ENCODE measurements at places on chromosomes 1 and 21. TPM values are rescaled to one million over a fixed set of nuclear protein-coding genes. Genes with fewer than 3 reads are reported as not detected.
A peak's percentile ranks its signal among the peaks of the same experiment; 100 is the strongest.

- no peak for DNase-seq
Observed at GRCh38 chr1:46612937-46613660, 3.5 kb downstream of the MOB3C start.

DNA sequence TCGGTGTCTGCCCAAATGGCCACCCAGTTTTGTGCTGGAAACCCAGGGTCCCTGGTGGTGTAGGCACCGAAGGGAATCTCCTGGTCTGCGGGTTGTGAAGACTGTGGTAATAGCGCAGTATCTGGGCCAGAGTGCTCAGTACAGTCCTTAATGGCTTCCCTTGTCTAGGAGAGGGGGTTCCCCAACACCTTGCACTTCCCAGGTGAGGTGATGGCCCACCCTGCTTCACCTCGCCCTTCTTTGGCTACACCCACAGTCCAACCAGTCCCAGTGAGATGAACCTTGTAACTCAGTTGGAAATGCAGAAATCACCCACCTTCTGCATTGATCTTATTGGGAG, 402.4 kb downstream of the SRGAP2C start:
- no peak for DNase-seq

GRCh38 chr1:109959974-109960744, 24.4 kb upstream of the AHCYL1 start:
- no peak for DNase-seq

- no peak for DNase-seq
Observed at GRCh38 chr1:173507205-173507846, 30.2 kb downstream of the PRDX6 start.

Gene KRTAP19-1
- not detected for total RNA-seq

DNA sequence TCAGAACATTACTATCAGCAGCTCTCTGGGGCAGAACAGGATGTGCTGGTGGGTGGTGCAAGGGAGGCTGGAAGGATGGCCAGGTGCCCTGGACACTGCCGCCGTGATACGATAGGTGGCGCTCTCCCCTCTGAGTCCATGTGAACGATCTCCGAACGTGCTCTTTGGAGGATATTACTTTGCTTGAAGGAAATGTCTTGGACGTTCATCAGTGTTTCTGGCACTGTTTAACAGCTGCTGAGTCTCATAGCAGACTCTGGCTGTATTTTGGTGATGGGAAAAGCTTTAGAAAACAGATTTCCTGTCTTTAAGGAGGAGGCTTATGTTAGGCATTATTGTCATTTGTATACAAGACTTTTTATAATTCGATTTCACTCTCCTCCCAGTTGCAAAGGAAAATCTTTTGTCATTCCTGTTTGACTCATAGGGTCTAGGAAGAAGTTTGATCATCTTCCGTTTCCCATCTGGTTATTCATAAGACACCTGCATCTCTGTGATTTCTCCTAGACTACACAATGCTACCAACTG, 386.2 kb upstream of the ADGRL2 start:
- DNase-seq = peak; percentile 84

DNA sequence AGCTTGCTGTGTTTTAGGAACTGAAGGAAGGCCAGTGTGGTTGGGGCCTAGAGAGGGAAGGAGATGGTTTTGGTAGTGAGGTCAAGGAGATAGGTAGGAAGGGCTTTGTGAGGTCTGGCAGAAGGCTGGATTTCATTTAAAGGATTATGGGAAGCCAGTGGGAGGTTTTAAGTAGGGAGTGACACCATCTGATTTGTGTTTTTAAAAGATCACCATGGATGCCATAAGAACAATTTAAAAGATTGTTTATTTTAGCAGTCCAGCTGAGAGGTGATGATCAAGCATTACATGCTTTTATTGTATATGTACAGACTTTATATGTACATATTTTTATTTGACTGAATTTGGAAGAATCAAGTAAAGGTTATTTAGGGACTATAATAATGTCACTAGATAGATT, 26.4 kb downstream of the RGL1 start:
- no peak for DNase-seq

DNA sequence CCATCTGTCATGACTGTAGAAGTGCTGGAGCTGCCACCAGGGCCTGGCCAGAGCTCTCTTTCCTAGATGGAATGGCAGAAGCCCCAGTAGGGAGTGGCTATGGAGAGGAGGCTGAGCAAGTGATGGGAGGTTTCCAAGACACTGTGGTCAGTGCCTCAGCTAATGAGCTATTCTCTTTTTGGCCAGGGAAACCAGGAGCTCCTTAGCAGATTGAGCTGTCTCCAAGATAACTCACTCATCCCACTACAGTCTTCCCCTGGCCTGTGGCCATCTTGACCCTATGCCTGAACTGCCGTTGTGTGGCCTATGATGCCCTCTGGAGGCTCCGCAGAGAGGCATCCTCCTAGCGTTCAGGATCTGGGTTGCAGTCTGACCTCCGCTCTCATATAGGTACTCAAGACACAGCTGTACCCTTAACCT, 60.5 kb downstream of the ERI3 start:
- DNase-seq = peak; percentile 84

- DNase-seq = no peak
Observed at GRCh38 chr1:111599781-111600693, 19.6 kb upstream of the RAP1A start.

Gene TEX38
- total RNA-seq = not detected

DNA sequence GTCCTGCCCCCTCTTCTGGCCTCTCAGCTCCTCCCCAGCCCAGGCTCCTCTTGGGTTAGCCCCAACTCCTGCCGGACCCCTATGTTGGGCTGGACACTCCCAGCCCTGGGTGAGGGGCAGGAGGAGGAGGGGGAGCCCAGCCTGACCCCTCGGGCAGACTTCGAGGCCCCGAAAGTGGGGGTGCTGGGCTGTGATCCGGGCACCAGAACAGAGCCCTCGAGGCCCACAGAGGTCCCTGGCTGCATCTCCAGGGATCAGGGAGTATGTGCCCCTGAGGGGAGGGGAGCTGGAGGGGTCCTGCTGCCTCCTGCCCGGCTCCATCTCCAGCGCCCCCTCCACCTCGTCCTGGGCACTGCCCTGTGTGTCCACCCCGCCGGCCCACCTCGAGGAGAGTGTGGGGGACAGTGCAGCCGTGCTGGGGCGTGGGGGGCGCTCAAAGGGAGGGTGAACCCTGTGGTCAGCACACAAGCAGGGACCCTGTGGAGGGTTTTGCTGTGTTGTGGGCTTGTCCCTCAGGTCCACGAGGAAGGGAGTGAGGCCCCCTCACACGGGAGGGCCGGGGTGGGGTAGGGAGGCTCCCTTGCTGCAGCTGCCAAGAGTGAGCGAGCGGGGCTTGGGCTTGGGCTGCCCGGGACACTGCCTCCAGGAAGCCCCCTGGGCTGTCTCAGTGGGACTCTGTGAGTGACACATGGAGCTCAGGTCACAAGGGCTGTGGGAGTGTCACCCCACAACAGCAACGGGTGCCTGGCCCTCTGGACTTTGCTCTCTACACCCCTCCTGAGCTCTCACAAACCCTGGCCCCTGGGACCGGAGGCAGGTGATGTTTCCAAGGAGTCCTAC, 54.4 kb downstream of the COL18A1 start:
- peak; percentile 43 for DNase-seq

- no peak for DNase-seq
Observed at GRCh38 chr1:54608566-54609230, 14.6 kb downstream of the FAM151A start.

- no peak for DNase-seq
Observed at GRCh38 chr1:203996126-203996525, 76.8 kb upstream of the SOX13 start.

DNA sequence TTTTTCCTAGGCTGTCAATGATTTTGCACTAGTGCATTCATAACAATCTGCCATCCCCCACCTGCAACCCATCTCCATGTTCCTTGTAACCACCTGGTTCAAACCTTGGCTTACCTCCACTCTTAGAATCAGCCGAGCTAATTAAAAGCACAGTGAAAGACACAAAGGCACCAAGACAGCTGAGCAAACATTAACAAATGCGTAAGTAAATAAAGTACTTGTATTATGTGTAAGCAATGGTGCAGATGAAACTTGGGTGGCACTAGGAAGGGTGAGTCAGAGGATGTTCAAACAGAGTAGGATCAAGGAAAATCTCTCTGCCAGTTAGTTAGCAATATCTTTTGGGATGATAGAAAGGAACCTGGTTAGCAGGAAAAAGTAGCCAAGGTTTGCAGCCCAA, 5.1 kb upstream of the FOXJ3 start:
- no peak for DNase-seq

GRCh38 chr1:160459687-160460086, 59.3 kb downstream of the VANGL2 start:
- no peak for DNase-seq

Gene OVAAL
- not detected for total RNA-seq

DNA sequence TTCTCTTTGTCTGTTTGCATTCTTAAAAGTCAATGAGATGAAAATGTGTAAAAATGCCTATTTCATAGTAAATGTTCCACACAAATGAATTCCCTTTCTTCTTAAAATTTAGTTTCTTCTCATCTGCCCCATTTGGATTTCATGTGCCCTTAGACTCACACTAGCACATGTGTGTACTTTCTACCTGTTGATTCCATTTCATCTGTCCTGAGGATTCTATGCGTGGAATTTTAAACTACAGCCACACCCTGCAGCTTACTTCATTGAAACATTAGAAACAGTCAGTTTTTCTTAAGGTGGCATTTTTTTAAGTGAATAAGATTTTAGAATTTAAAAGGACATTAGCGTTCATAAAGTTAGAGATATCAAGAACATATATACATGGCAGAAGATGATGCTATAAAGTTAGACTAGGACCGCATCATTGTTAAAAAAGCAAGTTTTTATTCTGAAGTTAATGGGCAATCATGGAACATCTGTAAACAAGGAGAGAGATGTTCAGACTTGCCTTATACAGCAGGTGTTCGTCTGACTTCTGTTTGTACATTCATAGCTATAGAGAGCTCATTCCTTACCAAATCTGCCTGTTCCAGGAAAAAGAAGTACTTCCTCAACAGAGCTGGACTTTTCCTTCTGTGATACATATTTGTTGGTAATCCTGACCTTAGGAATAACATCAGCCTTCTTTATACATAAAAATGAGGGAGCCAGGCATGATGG, 3.9 kb upstream of the TUT4 start:
- no peak for DNase-seq

- DNase-seq = no peak
Observed at GRCh38 chr1:151728151-151729054, 7.1 kb downstream of the RIIAD1 start.

- DNase-seq = no peak
Observed at GRCh38 chr1:94661431-94661932, 119.9 kb upstream of the F3 start.

GRCh38 chr1:115911294-115911693, 65.0 kb upstream of the SLC22A15 start:
- no peak for DNase-seq

DNA sequence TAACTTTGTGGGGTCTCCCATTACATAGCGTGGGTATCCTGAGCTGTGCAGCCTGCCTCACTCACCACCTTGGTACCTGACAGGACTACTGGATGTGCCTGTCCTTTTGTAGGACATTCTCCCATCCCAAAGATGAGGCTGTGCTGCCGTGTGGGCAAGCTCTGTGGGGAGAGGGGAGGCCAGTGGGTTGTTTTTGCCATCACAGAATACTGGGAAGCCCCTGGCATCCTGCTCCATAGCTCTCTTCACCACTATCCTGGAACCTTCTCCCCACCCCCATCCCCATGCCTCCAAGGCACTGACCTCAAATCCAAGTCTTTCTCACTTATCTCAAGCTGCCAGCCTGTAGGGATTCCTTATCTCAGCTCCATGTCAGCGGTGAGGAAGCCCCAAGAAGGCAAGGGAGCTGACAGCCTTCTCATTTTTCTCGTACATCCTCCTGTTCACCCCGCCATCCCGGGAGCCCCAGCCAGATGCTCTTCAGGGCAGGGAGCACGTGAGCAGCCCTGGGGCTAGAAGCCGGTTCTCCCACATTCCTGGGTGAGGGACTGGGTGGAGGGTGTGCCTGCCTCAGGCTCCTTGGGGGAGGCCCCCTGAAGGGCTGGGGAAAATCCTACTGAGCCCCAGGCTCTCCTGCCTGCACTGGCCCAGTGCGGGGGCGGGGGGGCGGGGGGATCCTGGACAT, 2.4 kb upstream of the ELF3 start:
- DNase-seq = no peak

DNA sequence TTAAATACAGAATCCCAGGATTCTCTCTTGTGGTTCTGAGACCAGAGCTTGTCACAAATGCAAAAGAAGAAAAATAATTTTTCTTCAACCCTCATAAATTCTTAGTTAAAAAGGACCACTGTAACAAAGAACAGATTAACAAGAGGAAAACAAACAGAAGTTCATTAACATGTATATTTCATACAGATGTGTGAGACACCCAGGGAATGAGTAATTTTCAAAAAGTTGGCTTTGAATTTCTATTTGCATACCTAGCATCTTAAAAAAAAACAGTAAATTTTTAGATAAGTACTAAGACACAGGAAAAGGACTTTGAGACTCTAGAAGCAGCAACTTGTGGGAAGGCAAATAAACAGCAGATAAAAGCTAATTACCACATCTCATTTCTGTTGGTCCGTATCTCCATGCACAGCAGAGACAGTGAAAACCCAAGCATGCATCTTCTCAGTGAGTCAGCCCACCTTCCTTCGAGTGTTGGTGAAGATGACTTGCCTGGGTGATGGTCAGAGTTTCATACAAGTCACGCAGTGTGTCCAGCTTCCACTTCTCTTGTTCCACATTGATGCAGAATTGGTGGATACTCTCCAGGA, 399.9 kb upstream of the ADAMTS5 start:
- DNase-seq = no peak

Data from aorta (tissue), 5 donors.